CD8-positive, alpha-beta memory T cell (primary cell): ENCODE measurements at places on chromosomes 16 and 17.
A peak's percentile ranks its signal among the peaks of the same experiment; 100 is the strongest.

DNA sequence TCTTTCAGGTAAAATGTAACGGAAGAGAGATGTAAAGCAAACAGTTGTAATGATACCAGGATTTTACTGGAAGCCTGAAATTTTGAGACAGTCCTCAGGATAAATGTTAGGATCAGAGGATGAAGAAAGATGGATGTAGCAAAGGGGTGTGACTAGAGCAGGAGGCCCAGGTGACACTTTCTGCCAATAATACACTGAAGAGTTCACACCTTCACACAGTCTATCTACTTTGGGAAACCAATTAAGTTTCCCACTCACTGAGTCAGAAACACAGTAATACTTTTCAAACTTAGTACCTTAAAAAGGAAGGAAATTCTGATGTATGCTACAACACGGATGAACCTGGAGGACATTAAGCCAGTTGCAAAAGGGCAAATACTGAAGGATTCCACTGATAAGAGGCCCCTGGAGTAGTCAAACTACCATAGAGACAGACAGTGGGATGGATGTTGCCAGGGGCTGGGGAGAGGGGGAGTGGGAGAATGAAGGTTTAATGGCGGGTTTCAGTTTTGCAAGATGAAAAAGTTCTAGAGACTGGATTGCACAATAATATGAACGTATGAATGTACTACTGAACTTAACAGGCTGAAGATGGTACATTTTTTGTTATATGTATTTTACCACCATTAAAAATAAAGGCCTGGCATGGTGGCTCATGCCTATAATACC lies 62.3 kb downstream of the CYTH1 start:
- no peak for DNase-seq
- H3K27me3 ChIP-seq: no peaks in the 10 kb centered on the region
- H3K27ac ChIP-seq: no peak overlapping the region
- peaks cover 100% of the 10 kb centered on the region for H3K4me1 ChIP-seq

GRCh38 chr17:72334205-72334604 lies 213.4 kb downstream of the SOX9 start:
- H3K27me3 ChIP-seq: no peaks in the 10 kb centered on the region
- no peaks in the 10 kb centered on the region for H3K36me3 ChIP-seq
- no peak for DNase-seq
- H3K4me1 ChIP-seq: no peaks in the 10 kb centered on the region
- no peak overlapping the region for H3K4me3 ChIP-seq
- H3K27ac ChIP-seq: no peak overlapping the region

- peak overlapping the region; percentile 26 for H3K4me3 ChIP-seq
- H3K27ac ChIP-seq: no peak overlapping the region
- H3K27me3 ChIP-seq: no peaks in the 10 kb centered on the region
- H3K4me1 ChIP-seq: peaks cover 13% of the 10 kb centered on the region
Measured at GRCh38 chr17:9240659-9241370, 219.5 kb downstream of the NTN1 start.

GRCh38 chr17:51505450-51505849 lies 245.1 kb downstream of the UTP18 start:
- DNase-seq: no peak
- no peak overlapping the region for H3K27ac ChIP-seq
- no peak overlapping the region for H3K4me3 ChIP-seq
- no peaks in the 10 kb centered on the region for H3K36me3 ChIP-seq

DNA sequence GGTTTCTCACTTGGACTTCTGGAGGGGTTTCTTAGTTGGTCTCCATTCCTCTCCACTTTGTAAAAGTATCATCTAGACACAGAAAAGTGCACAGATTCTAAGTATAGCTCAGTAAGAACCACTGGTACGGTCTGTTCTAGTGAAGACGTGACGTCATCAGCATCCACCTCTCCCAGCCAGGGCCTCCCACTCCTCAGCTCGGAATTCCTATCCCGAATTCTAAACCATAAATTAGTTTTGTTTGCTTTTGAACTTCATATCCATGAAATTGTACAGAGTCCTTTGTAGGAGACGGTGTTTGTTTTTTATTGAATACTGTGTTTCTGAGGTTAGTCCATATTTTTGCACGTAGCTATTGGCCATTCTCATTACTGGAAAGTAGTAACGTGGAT lies 25.5 kb downstream of the FOXK2 start:
- no peaks in the 10 kb centered on the region for H3K27me3 ChIP-seq
- peaks cover 5% of the 10 kb centered on the region for H3K4me1 ChIP-seq
- no peak for DNase-seq
- H3K27ac ChIP-seq: no peak overlapping the region
